ENCODE measurements at places on chromosomes 7 and 10. TPM values are rescaled to one million over a fixed set of nuclear protein-coding genes. Genes with fewer than 3 reads are reported as not detected.
A peak's percentile ranks its signal among the peaks of the same experiment; 100 is the strongest.

DNA sequence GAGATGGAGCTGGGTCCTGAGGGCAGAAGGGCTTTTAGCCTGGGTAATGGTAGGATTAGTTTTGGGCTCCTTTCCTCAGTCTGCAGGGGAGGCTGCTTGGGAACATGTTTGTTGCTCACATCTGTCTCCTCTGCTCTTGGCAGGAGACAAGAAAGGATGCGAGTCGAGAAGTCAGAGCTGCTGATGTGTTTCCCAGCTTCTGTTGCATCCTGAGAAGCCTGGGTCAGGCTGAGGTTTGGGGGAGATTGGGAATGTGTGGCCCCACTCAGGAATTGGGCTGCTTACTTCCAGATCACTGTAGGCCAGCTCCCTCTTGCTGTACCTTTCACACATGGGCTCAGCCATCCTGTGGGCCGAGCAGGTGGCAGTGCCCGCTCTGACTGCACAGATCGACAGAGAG, 79.2 kb downstream of the CCNY start:
- no peak overlapping the region for H3K4me3 ChIP-seq
- no peak for DNase-seq
- no peak overlapping the region for H3K27ac ChIP-seq
- H3K27me3 ChIP-seq, result no peaks in the 10 kb centered on the region
- no peaks in the 10 kb centered on the region for H3K4me1 ChIP-seq

The GLI3 gene
- total RNA-seq, result 0.07 TPM

- no peak overlapping the region for H3K4me3 ChIP-seq
- DNase-seq, result no peak
- no peaks in the 10 kb centered on the region for H3K4me1 ChIP-seq
- H3K27me3 ChIP-seq, result no peaks in the 10 kb centered on the region
- no peaks in the 10 kb centered on the region for H3K36me3 ChIP-seq
These were observed 527.2 kb downstream of the TCERG1L start for GRCh38 chr10:130784326-130784725.

GRCh38 chr10:131578472-131578970, 267.0 kb upstream of the TCERG1L start:
- no peak overlapping the region for H3K4me3 ChIP-seq
- no peaks in the 10 kb centered on the region for H3K4me1 ChIP-seq
- H3K27me3 ChIP-seq, result no peaks in the 10 kb centered on the region
- H3K27ac ChIP-seq, result no peak overlapping the region
- DNase-seq, result no peak

DNA sequence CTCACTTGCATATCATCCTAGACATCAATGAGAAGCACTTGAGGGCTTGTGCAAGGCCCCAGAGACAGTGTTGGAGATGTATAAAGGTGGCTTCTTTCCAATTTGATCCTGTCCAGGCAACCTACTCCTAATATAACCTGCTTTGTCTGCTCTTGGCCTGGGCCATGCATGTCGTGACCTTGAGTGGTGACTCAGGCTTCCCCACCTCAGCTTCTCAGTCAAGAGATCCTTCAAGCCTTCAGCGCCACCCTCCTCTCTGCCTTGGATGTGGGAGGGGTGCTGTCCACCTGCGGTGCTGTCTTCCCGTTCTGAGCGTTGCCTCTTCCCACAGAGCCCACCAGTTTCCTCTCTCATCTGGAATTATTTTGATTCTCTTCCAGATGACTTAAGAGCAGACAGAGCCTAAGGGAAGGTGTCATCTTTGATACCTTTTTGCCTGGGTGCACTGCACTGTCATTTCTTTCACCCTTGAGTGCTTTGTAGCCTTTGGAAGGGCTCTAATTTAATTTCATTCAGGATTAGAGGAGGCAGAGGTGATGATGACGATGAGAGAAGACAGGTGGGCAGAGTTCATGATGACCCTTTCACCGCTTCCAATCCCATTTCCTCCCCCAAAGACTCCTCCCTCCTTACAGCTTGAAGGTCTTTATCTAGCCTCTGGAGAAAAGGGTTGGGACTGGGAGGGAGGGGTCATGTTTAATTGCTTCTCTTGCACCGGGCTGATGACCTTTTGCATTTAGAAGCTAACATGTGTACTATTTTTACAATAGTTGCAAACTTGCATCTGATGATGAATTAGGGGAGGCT, 6.9 kb downstream of the LSMEM1 start:
- H3K4me3 ChIP-seq, result no peak overlapping the region
- DNase-seq, result no peak
- H3K27me3 ChIP-seq, result no peaks in the 10 kb centered on the region
- no peak overlapping the region for H3K27ac ChIP-seq
- H3K4me1 ChIP-seq, result peaks cover 21% of the 10 kb centered on the region
- no peaks in the 10 kb centered on the region for H3K36me3 ChIP-seq

The SEC23IP gene
- total RNA-seq, result 122 TPM

The NET1 gene
- 51.2 TPM for total RNA-seq

The TAS2R4 gene
- total RNA-seq, result 1.2 TPM

- no peak overlapping the region for H3K27ac ChIP-seq
- no peaks in the 10 kb centered on the region for H3K36me3 ChIP-seq
- DNase-seq, result no peak
- H3K4me3 ChIP-seq, result no peak overlapping the region
These were observed 40.7 kb downstream of the MRPL32 start for GRCh38 chr7:42972699-42973500.

DNA sequence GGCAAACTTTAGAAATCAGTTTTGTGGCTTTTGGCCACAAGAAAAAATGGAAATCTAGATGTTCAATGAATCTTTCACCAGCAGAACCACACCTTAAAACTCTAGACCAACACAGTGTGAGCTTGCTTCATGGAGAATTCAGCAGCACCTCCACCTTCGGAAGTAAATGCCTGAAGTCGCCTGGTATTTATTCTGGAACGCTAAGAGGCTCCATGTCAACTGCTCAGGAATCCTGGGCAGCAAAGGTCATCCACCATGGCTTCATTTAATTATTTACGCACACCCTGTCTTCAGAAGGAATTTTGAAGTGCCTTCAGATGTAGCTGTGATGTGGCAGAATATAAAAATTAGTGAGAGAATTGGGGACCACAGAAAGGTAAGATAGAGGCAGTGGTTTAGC, 167.7 kb downstream of the GFRA1 start:
- H3K4me1 ChIP-seq, result no peaks in the 10 kb centered on the region
- no peak overlapping the region for H3K4me3 ChIP-seq
- peaks cover 52% of the 10 kb centered on the region for H3K27me3 ChIP-seq
- no peak overlapping the region for H3K27ac ChIP-seq
- no peaks in the 10 kb centered on the region for H3K36me3 ChIP-seq

GRCh38 chr10:96998329-96998888, 166.3 kb downstream of the LCOR start:
- H3K36me3 ChIP-seq, result no peaks in the 10 kb centered on the region
- no peaks in the 10 kb centered on the region for H3K27me3 ChIP-seq
- H3K4me3 ChIP-seq, result no peak overlapping the region
- no peak for DNase-seq

- no peak for DNase-seq
- no peak overlapping the region for H3K4me3 ChIP-seq
- H3K4me1 ChIP-seq, result peaks cover 21% of the 10 kb centered on the region
- H3K27me3 ChIP-seq, result no peaks in the 10 kb centered on the region
These were observed 10.5 kb upstream of the EDRF1 start for GRCh38 chr10:125708971-125709503.

- no peak overlapping the region for H3K27ac ChIP-seq
- no peak for DNase-seq
- no peaks in the 10 kb centered on the region for H3K4me1 ChIP-seq
- peaks cover 14% of the 10 kb centered on the region for H3K27me3 ChIP-seq
- H3K4me3 ChIP-seq, result no peak overlapping the region
- H3K36me3 ChIP-seq, result no peaks in the 10 kb centered on the region
These were observed 284.2 kb upstream of the ZMIZ1 start for GRCh38 chr10:78784546-78784945.

DNA sequence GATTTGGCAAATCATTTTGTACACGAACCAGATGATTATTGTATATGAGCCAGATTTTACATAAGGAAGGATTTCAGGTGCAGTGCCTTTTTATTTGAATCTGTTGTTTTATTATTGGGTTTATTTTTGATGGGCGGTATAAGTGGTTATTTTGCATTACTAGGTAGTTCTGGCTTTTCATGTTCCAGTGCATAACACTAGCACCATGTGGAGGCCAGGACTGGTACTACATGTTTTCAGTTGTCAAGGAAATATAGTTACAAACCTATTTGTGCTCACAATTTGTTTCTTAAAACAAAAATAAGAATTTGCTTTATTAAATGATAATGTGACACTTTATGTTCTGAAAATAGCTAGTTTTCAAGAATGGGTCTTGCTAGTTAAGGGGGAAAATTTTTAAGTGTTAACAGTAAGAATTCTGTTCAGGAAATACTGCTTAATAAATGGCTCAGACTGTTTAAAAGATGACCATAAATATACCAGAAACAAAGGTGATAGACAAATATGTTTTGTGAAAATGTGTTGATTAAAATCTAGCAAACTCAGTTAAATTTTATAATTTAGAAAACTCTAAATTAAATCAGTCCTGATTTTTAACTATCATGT, 7.1 kb upstream of the SEMA3E start:
- H3K36me3 ChIP-seq, result no peaks in the 10 kb centered on the region
- H3K27ac ChIP-seq, result no peak overlapping the region
- peak; percentile 50 for DNase-seq
- no peaks in the 10 kb centered on the region for H3K27me3 ChIP-seq

The NOS3 gene
- 35.8 TPM for total RNA-seq

- no peak overlapping the region for H3K27ac ChIP-seq
- H3K4me1 ChIP-seq, result no peaks in the 10 kb centered on the region
- no peak for DNase-seq
- no peaks in the 10 kb centered on the region for H3K36me3 ChIP-seq
- peaks cover 18% of the 10 kb centered on the region for H3K27me3 ChIP-seq
These were observed 91.2 kb downstream of the OTUD1 start for GRCh38 chr10:23530079-23530478.

DNA sequence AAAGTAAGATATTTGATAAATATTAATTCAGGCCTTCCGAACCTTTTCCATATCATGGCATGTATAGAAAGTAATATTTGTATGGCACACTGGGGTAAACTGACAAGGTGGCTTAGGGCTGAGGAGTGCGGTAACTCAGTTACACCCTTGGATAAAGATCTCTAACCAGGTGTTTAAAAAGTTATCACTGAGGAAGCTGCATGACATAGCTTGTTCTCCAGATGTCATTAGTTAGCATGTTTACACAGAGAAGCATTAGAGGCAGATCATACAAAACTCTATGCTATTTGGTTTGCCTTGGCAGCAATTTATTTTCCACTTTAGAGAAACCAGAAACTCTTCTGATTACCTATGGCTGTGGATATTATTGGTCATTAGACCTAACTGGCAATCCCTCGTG, 118.2 kb downstream of the ST7 start:
- DNase-seq, result no peak
- no peaks in the 10 kb centered on the region for H3K4me1 ChIP-seq
- no peak overlapping the region for H3K4me3 ChIP-seq
- no peaks in the 10 kb centered on the region for H3K27me3 ChIP-seq
- H3K36me3 ChIP-seq, result no peaks in the 10 kb centered on the region
- H3K27ac ChIP-seq, result no peak overlapping the region

GRCh38 chr10:6473901-6474370, 106.1 kb downstream of the PRKCQ start:
- no peak for DNase-seq
- H3K4me1 ChIP-seq, result no peaks in the 10 kb centered on the region
- H3K4me3 ChIP-seq, result no peak overlapping the region
- no peak overlapping the region for H3K27ac ChIP-seq

DNA sequence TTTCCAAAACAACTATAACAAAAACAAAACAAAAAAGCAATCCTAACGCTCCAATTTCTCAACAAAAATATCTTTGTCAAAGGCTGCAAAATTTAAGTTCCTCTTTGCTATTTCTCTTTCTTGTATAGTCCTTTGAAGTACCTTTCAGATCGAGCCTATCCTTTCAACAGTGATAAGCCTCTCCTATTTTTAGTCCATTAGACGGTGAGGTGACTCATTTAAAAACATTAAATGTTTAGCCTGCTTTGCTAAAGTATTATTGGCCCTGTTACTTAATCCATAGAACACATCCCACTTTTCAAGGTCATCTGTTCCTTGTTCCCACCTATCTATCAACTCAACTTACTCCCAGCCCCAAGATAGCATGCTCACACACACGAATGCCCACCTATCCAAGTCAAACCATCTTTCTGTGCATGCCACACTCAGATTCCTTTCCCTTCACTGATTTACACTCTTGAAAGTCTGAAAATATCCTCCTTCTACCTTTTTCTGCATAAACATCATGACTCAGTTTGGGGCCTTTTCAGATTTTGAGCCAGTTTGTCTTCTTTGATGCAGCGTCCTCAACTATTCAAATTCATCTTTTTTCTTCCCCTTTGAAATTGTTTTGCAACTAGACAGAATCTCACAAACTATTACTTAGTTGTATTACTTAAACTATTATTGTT, 224.9 kb upstream of the TMEM229A start:
- H3K4me3 ChIP-seq, result no peak overlapping the region
- H3K36me3 ChIP-seq, result no peaks in the 10 kb centered on the region
- DNase-seq, result no peak
- H3K27ac ChIP-seq, result no peak overlapping the region

- no peaks in the 10 kb centered on the region for H3K36me3 ChIP-seq
- DNase-seq, result no peak
- H3K4me1 ChIP-seq, result no peaks in the 10 kb centered on the region
- H3K4me3 ChIP-seq, result peak overlapping the region; percentile 18
- no peak overlapping the region for H3K27ac ChIP-seq
These were observed 8.6 kb upstream of the TMEM236 start for GRCh38 chr10:17743437-17743836.

DNA sequence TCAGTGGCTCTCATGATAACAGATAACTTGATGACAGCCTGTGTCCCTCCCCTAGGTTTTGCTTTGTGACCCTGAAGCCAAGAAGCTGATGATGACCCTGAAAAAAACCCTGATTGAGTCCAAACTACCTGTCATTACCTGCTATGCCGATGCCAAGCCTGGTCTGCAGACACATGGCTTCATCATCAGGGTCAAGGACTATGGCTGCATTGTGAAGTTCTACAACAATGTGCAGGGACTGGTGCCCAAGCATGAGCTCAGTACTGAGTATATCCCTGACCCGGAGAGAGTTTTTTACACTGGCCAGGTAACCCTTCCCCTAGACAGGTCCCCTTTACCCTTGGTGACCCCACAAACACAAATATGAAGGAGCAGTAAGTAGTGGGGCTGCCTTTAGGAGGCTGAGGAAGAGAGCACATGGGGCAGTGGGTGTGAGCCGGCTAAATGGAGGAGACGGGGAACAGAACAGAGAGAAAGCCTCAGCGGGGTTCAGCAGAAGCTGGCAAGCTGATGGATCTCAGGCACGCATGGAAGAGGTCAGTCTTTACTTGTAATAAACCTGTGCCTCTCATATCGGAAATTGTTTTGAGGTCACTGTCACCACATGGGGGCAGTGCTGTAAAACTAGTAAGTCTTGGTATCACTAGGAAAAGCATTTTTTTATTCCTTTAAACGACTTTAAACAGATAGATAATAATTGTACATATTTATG, 20.2 kb downstream of the PDCD11 start:
- H3K27me3 ChIP-seq, result no peaks in the 10 kb centered on the region
- peaks cover 91% of the 10 kb centered on the region for H3K36me3 ChIP-seq
- no peak overlapping the region for H3K4me3 ChIP-seq
- no peak overlapping the region for H3K27ac ChIP-seq

GRCh38 chr7:73700069-73700423, 16.6 kb downstream of the BUD23 start:
- H3K4me3 ChIP-seq, result no peak overlapping the region
- H3K27ac ChIP-seq, result 0 out of 2 replicates have a peak overlapping the region, but pooled peaks have one; percentile 22
- H3K27me3 ChIP-seq, result no peaks in the 10 kb centered on the region
- H3K36me3 ChIP-seq, result peaks cover 40% of the 10 kb centered on the region
- no peak for DNase-seq

The PLAU gene
- 60.3 TPM for total RNA-seq
